ENCODE measurements at places on chromosomes 13 and 19. TPM values are rescaled to one million over a fixed set of nuclear protein-coding genes. Genes with fewer than 3 reads are reported as not detected.

GRCh38 chr19:50450369-50451222 lies 17.9 kb downstream of the MYBPC2 start:
- peak; percentile 34 for DNase-seq

DNA sequence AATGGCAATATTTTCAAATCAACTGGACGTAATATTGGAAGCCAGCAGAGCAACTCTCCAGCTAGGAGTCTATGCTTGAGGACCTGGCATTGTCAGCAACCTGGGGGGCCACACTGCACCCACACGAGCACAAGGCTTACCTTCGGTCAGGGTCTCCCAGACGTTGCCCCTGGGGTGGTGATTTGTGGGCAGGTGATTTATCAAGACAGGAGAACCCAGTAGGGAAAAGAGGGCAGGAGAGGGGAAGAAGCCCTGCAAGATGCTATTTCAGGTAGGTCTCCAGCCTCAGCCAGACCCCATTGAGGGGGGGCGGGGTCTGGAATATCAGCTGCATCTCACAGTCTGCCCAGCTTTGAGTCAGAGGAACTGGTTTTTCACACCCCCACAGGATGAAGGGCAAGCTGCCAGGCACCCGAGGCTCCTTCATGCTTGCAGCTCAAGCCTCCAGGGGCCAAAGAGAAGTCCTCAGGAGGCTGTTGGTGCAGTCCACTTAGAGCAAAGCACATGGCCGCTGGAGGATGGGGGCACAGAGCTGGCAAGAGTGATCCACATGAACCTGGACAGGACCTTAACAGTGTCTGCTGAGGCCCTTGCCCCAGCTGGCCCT lies 80.9 kb upstream of the UQCRFS1 start:
- no peak for DNase-seq

DNA sequence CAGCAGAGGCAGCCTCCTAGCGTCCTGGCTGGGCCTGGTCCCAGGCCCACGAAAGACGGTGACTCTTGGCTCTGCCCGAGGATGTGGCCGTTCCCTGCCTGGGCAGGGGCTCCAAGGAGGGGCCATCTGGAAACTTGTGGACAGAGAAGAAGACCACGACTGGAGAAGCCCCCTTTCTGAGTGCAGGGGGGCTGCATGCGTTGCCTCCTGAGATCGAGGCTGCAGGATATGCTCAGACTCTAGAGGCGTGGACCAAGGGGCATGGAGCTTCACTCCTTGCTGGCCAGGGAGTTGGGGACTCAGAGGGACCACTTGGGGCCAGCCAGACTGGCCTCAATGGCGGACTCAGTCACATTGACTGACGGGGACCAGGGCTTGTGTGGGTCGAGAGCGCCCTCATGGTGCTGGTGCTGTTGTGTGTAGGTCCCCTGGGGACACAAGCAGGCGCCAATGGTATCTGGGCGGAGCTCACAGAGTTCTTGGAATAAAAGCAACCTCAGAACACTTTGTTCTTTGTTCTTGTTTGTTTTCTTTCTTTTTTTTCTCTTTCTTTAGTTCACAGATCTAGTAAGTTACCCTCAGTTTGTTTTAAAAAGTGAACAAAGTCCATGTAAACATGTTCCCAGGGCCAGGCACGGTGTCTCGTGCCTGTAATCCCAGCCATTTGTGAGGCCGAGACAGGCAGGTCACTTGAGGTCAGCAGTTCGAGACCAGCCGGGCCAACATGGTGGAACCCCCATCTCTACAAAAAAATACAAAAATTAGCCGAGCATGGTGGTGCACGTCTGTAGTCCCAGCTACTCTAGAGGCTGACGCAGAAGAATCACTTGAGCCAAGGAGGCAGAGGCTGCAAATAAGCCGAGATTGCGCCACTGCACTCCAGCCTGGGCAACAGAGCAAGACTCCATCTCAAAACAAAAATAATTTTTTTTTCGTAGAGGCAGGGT lies 10.2 kb downstream of the ANGPTL4 start:
- no peak for DNase-seq

DNA sequence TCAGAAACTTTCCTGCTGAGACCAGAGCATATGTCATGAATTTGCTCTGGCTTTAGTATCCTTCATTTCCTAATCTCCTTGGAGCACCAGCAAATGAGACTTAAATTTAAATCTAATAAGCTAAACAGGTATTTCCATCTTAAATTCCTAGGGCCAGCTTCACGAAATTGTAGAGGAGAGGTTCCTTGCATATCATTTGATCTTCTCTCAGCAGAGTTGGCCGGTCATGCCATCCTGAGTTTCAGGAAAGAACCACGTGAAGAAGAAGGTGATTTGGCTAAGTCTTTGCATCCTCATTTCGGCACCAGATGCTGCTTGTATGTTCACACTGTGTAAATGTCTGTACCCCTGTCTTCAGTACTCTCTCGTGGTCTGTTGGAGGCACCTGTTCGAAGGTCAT lies 370.4 kb upstream of the NBEA start:
- DNase-seq = no peak

The FGF9 gene
- 24.3 TPM for polyA plus RNA-seq

The PEAK3 gene
- polyA plus RNA-seq = 0.09 TPM

DNA sequence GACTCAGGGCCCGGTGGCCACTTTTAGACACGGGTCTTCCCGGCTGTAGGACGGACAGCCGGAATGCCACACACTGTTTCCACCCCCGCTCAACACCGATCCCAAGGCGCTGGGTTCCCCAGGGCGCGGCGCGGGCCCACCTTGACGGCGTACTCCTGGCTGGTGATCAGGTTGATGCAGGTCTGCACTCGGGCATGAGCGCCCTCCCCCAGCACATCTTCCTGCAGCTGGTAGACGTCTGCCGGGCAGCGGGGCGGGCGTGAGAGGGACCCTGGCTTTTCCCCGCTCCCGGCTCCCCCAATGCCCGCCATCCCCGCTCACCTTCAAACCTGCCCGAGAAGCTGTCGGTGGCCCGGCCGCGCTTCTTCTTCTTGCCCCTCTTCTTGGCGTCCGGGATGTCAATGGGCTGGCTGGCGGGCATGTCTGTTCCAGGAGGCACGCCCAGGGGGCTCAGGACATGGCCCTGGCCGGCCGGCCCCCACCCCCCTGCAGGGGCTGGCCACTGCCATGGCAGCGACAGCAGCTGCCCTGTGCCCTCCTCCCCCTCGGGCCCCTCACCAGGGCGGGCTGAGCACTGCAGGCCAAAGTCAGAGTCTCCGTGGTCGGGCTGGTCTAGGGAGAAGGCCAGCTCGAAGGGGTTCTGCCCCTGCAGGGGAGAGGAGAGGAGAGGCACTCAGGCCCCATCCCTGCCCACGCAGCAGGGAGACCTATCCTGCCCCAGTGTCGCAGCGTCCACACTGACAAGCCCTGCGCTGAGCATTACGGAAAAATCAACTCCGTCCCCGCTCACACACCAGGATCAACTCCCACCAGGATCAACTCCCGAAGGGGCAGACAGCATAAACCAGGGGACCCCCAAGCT lies 4.8 kb downstream of the MKNK2 start:
- no peak for DNase-seq

The KLF2 gene
- polyA plus RNA-seq = 69.1 TPM

GRCh38 chr19:50478901-50479715 lies 2.5 kb upstream of the GARIN5A start:
- no peak for DNase-seq

The ZNF541 gene
- polyA plus RNA-seq = 0.24 TPM

- DNase-seq = peak; percentile 17
Measured at GRCh38 chr13:50843257-50844083, at the start of gene DLEU7. TSS of gene DLEU7 (minus strand) at chr13:50843692. CDS start at chr13:50843646, 46 bp downstream.

All from left lung (tissue), 14 donors.